ENCODE measurements at places on chromosomes 4 and X.
A peak's percentile ranks its signal among the peaks of the same experiment; 100 is the strongest.

GRCh38 chr4:107845681-107846080 lies 20.9 kb downstream of the SGMS2 start:
- DNase-seq: no peak

GRCh38 chr4:17013382-17014006 lies 115.0 kb upstream of the LDB2 start:
- no peak for DNase-seq

GRCh38 chrX:22399437-22400192 lies 126.9 kb downstream of the CBLL2 start:
- no peak for DNase-seq

GRCh38 chrX:57227691-57228090 lies 58.8 kb upstream of the FAAH2 start:
- DNase-seq: no peak

- no peak for DNase-seq
Observed at GRCh38 chr4:86203176-86203575, 156.7 kb downstream of the MAPK10 start.

DNA sequence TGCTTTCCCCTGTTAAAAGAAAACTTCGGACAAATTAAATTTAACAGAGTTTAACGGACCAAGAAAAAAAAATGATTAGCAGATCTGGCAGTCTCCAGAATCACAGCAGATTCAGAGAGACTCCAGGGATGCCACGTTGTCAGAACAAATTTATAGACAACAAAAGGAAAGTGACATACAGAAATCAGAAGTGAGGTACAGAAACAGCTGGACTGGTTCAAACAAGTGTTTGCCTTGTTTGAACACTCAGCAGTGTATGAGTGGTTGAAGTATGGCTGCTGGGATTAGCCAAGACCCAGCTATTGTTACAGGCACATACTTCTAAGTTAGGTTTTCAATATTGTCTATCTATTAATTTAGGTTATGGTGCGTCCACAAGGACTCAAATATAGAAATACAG lies 19.1 kb downstream of the PIR start:
- DNase-seq: no peak

GRCh38 chr4:37795581-37796195 lies 30.8 kb upstream of the PGM2 start:
- no peak for DNase-seq

- no peak for DNase-seq
Observed at GRCh38 chr4:126358041-126358440, 1043.3 kb downstream of the FAT4 start.

- no peak for DNase-seq
Observed at GRCh38 chr4:10092481-10093270, 23.9 kb downstream of the WDR1 start.

- DNase-seq: no peak
Observed at GRCh38 chr4:3426465-3427133, 15.2 kb upstream of the HGFAC start.

DNA sequence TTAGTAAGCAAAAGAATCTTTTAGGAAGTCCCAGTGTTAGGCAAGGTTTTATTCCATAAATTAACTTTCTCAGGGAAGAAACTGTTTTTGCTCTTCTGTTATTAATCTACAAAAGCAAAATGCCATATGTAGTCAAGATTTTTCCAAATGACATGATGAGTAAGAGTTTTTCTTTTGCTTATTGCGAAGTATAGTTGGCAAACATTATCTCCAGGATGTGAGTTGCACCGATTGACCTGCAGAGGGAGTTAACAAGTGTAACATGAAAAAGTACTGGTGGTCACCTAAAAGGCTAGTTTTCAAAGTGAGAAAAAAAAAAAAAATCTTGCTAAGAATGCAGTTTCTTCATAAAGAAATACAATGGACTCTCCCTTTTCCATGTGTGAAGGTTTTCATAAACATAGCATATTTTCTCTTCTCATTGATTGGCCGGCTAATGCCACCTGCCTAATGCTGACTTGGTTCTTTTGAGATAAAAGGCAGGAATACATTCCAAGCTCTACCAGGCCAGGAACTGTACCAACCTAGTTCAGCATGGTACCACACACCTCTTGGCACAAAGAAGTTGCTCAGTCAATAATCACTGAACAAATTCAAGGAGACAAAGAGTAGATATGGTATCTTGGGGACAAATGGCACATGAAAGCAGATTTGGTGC lies 100.2 kb downstream of the LNX1 start:
- peak; percentile 19 for DNase-seq

DNA sequence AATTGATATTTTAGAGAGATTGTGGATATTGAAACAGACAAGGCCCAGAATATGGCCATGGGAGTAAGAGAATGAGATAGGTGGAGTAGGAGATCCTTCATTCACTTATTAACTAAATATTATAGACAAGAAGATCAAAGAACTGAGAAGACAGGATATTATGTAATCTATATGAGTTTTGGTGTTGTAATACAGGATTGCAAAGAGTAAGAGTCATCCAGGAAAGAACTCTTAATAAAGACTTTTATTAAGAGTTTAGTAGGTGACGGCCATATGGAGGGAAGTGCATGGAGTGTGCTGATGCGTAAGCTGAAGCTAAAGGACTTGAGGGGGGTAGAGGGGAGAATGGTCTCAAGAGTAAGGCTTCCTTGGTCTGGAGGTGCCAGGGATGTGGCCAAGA lies 153.7 kb downstream of the VEGFC start:
- no peak for DNase-seq

DNA sequence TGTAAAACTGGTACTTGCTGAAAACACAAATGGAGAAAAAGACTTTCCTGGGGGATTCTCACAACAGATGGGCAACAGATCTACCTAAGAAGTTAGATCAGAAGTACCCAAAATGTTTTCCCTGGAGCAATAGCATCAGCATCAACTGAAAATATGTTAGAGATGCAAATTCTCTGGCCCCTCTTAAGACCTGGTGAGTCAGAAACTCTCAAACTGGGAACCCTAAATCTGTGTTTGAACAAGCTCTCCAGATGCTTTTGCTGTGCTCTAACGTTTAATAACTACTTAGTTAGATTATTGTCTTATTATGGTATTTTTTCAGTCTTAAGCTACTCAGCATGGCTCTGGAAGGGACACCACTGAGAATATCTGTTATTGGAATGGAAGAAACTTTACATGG lies 55.2 kb upstream of the TRPC3 start:
- DNase-seq: no peak

- no peak for DNase-seq
Observed at GRCh38 chr4:45323453-45324058, 597.2 kb upstream of the GNPDA2 start.

DNA sequence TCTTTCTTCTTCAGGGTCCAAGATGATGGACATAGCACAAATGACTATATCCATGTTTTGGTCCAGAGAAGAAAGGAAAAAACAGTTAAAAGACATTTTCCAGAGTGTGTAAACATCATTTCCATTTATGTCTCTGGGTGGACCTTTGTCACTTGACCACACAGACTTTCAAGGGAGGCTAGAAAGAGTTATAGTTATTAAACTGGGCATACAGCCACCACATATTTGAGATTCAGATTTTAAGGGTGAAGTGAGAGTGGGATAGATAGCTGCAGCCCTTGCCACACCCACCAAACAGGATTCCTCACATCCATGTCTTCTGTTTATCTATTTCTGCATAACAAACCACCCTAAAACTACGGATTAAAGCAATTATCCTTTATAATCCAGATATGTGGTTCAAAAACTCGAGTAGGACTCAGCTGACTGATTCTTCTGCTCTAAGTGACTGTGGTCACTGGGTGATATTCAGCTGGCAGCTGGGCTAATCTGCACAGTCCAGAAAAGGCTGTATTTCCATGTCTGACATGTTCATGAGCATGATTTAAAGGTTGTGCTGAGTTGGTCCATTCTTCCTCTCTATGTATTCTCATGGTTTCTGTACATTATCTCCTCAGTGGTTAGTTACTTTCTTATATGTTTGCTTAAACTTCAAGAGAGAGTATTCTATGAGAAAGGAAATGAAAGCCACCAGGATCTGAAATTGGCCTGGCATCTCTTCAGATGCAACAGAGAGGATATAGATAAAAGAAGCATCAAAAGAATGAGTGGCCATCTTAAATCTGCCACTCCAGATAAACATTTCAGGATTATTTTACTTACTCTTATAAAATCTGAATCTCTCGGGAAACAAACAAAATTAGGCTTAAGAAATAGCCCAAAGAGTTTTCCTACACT lies 459.8 kb upstream of the CTSO start:
- DNase-seq: no peak

GRCh38 chr4:155539746-155540145 lies 126.9 kb upstream of the GUCY1A1 start:
- DNase-seq: no peak

DNA sequence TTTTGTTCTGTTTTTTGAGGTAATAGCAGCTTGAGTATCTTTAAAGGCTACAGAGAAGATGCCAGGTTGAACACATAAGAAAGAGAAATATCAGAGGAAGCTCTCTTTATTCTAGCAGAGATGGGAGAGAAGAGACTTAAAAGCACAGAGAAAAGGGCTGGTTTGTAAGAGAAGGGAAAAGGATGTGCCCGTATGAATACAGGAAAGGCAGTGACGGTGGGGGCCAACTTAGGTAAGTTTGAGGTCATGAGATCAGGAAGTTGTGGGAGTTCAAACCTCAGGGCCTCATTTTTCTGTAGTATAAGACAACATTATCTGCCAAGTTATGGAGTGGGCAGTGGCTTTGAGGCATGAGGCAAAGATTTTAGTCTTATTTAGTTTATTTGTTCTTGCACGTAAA lies 121.3 kb upstream of the S100G start:
- no peak for DNase-seq

DNA sequence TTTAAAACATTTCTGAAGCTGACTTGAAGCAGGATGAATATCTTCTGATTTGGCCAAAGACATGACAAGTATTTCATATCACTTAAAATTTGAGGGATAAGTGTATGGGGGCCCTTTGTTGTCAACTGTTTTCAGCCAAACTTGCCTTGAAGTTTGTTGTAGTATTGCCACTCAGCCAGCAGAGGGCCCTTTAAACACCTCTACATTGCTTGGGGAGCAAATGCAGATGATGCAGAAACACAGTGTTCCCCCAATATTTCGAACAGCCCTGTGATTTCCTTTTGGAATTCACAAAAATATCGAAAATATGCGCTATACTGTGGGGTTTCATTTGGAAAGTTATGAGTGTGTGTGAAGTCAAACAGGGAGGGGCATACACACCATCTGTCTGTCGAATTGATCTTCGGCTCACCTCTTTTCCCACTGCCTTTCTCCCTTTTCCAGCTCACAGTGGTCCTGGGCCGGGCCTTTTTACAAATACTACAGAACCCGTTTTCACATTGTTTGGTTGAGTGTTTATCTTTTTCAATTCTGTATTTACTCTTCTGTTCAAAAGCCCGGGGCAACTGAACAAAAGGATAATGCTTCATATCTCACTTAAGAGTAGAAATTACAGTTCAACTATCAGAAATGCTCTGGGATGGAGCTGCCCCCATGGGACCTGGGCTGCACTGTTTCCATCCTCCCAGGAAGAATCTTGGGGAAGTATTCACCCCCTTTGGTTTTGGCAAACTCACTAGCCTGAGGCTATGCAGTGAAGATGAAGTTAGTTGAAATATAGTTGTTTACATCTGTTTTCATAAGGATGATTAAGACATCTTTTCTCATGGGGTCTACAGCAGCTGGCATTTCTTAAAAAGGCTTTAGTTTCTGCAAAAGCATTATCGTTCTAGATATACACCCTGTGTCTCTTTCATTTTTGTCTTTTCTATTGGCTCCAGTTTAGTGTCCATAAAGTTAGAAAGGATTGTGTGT lies 137.6 kb downstream of the EGF start:
- DNase-seq: peak; percentile 44

DNA sequence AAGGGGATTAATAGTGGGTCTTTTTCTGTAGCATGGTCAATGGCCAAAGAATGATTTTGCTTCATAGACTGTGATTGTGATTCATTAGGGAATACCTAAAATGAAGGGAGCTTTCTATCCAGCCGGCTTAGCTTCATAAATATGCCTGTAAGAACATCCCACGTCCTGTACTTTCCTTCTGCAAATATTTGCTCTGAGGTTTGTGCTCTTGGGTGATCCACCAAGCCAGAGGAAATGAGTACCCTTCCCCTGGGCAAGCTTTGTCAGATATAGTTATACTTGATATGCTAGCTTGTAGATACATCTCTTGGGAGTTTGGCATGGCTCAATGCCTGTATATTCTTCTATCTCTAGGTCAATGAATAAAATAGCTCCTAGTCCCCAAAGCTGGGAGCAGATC lies 28.2 kb upstream of the SPARCL1 start:
- no peak for DNase-seq

DNA sequence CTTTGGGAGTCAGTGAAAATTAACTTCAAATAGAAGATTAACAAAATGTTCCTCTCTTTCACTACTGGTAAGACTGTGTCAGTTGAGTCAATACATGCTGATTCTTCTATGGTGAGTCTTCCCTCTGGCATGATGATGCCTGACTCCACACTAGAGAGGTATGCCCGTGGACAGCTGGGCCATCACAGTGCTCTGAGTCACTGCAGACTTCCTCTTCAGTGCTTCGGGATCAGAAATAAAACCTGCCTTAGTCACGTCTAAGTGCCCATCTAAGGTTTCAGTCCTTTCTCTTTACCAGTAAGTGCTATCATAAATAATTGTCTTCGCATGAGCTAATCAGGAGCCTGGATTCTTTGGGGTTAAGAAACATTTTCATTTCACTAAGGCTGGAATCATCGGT lies 1.6 kb upstream of the ASB5 start:
- no peak for DNase-seq

DNA sequence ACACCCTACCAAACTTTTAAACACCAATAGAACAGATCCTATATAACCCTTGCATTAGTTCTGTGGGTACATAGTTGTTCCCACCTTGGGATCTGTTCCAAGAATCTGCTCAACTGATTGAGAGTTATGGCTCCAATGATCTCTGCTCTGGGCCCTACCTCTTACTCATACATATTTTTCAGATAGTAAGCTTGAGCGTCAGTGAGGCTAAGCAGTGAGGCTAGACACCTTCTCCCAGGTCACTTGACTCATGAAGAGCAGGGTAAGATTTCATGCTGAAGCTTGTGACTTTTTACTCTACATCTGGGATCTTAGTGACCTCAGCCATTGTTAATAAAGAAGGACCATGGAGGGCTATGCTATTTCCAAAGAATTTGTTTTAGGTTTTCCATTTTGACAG lies 23.1 kb upstream of the TNIP3 start:
- DNase-seq: no peak

DNA sequence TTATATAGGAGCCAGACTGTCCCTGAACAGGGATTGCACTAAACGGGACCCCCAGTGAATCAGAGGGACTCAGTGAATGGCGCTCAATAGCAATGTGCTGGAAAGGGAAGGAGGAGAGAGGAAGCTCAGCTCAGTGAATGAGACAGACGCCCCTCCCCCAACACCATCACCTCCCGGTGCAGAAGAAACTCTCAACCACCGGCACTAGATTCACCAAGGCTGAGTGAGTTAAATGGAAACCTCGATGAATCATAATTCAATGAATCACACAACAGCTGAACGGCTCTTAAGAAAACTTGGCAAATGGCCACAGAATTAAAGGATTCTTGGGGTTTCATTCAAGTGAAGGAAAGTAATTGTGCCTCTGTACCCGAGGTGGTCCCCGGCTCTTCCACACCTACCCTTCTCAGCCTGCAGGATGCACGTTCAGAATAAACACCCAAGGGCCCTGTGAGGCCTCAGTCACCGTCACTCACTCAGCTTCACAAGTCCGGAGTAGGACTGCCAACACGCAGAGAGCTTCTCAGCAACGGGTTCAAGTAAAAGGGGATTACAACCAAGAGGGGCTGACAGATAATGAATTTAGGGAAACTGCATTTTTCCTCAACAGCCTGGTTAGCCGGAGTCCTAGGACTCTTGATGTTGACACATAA lies 29.3 kb downstream of the CRMP1 start:
- no peak for DNase-seq

GRCh38 chrX:31663172-31663571 lies 591.3 kb upstream of the FTHL17 start:
- no peak for DNase-seq

- DNase-seq: no peak
Observed at GRCh38 chrX:56564921-56565840, 1.8 kb downstream of the UBQLN2 start.

Measured in GM20000 (cell line).